Stimulated activated CD4-positive, alpha-beta T cell treated with anti-CD3 and anti-CD28 coated beads, Interleukin-1b, Interleukin-23, amount 100 ng/mL, for 4 hours (primary cell): ENCODE measurements at places on chromosomes 5 and 9.

- DNase-seq: no peak
Observed at GRCh38 chr5:32771037-32771436, 59.9 kb downstream of the NPR3 start.

DNA sequence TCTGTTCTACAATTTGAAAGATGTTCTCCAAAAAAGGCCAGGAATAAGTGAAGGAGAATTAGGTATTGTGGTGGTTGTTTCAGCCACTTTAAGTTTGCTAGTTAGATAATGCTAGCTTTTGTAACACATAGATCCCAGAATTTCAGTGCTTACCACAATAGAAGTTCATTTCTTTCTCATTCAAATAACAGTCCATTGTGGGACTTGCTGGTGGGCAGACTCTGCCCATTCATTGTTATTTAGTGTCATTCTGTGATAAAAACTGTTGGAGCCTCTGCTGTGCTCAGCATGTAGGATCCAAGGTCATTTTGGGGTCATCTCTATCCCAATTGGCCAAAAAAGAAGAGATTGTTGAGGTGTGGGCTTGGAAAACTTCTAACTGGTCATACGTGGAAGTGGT, 106.8 kb downstream of the CCDC192 start:
- DNase-seq: no peak

DNA sequence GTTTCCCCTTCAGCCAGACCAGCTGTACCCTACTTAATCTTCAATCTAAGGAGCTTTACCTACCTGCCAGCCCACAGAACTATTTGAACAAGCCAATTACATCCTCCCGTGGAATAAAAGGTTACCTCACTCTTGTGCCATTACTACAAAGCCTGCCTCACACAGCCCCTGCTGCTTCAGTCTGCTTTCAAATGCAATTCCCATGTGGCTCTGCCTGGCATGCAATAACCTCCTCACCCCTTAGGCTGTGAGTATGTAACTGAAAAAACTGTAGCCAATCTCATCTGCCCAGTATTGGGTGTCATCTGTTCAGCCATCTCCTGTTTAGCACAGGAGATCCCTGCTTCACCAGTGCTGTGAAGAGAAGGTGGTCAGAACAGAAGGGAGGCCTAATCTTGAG, 6.1 kb upstream of the GCNT1 start:
- no peak for DNase-seq

DNA sequence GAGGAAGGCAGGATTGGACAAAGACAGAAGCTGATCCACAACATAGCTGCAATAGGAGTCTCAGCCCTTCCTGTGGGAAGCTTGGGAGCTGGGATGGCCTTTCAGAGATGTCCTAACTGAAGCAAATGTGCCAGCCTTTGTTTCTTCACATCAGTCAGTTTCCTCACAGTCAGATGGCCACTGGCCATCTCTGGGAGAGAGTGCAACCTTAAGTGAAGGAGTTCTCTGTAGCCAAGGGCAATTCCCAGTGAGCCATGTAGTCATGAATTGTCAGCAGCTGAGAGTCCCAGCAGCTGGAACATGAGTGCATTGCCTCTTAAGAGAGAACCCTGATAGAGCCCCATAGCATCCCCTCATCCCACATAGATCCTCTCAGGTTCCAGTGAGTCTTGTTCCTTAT, 89.1 kb upstream of the LIFR start:
- no peak for DNase-seq

DNA sequence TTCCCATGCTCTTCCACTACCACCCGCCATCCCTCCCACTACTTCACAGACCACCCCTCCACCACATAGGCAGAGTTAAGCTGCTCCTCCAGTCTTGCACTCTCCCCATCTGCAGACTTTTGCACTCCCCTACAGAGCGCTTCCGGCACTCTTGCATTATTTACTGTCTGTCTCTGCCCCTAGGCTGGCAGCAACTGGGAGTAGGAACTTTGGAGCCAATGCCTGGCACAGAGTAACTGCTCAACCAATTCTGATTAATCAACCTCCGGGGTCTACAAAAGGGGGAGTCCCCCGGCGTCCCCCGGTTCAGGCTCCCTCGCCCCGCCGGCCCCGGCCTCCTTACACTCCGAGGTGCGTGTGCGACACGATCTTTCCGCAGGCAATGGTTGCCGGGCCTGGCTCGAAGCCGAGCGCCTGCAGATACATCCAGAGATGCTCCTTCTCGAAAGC, 498 bp downstream of the HAUS6 start:
- no peak for DNase-seq
